RPMI8226 (cell line): ENCODE measurements at places on chromosomes 4 and X.

GRCh38 chr4:35884714-35885480 is 359.4 kb downstream of the ARAP2 start:
- no peak for DNase-seq

DNA sequence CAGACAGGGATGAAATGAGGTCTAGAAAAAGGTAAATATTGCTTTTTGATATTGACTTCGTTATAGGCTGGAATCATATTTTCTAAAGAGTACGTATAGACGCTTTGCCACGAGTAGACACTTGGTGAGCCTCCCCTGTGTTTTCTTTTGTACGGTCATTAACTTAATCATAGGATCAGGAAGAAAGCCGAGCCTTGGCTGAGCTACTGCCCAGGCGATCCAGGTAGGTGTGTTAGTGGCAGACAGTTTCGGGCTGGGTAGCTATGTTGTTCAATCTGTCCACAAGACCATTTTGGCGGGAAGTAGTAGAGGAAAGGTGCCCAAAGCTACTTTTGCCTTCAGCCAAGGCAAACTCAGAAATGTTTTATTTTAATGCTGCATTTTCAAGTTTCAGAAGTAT is 8.8 kb downstream of the PRDM8 start:
- no peak for DNase-seq

DNA sequence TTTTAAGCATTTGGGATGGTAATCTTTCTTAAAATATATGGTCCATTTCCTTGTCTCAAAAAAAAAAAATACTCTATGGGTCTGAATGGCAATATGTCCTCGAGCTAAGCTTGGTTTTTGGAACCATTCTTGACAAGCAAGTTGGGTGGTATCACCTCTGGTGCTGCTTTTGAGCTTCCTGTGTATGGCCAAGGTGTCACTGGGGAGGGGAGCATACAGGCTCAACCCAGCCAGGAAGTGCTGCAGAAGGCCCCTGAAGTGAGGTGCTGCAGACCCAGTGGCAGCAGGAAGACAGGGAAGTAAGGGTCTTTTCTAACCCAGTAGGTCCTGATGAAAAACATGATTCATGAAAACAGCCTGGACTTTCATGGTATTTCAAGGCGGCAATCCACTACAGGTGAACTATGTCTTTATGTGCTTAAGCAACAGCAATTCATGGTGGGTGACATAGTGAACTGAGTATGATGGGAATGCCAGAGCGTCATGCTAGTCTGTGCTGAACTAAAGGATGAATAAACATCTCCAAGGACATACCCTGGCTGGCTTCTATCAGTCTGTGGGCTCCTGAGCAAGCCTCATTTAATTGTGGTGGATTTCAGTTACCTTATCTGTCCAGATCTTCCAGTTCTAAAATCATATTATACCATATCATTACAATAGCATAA is 15.1 kb downstream of the TRAPPC2 start:
- no peak for DNase-seq

GRCh38 chr4:120549011-120549570 is 373.4 kb downstream of the PRDM5 start:
- DNase-seq, result peak; percentile 74

GRCh38 chr4:152803541-152803940 is 23.8 kb downstream of the ARFIP1 start:
- no peak for DNase-seq

DNA sequence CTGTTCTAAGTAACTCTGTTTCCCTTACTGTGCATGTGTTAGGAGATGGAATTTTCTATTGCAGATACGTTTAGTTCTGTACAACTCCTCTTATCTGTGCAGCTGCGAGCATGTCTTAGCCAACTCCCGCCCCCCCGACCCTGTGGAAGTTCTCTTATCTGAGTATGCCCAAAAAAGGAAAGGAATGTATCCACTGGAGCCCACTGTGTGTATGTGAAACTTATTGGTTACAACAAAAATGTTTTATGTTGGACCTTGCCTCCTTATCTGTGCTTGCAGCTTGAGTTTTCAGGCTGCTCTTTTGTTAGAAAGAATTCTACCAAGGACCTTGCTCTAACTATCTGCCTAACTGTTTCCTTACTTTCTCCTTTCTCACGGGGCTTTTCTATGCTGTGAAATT is 24.2 kb upstream of the DCAF8L2 start:
- no peak for DNase-seq

- no peak for DNase-seq
These were observed 142.7 kb upstream of the MAP3K15 start for GRCh38 chrX:19658030-19658429.

GRCh38 chr4:83922402-83922801 is 386.5 kb downstream of the GPAT3 start:
- no peak for DNase-seq
